ENCODE measurements at places on chromosomes 5 and 9.
A peak's percentile ranks its signal among the peaks of the same experiment; 100 is the strongest.

DNA sequence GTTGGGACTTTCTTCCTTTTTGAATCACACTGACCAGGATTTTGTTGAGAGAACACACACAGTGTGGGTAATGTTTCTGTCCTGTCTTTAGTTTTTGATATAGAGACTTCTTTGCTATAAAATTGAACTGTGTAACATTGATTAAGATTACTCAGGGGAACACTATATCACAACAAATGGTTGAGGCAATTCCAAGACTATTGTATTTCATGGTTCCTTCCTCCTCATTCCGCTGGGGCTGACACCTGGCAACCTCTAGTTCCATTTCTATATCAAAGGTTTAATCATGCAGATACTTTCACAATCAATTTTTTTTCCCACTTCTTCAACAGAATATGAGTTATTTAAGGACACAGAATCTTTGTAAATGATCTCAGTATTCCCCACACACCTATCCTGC lies 182.2 kb downstream of the TAF11L14 start:
- DNase-seq = no peak

- DNase-seq = no peak
Observed at GRCh38 chr9:95980262-95981125, 105.0 kb downstream of the ERCC6L2 start.

DNA sequence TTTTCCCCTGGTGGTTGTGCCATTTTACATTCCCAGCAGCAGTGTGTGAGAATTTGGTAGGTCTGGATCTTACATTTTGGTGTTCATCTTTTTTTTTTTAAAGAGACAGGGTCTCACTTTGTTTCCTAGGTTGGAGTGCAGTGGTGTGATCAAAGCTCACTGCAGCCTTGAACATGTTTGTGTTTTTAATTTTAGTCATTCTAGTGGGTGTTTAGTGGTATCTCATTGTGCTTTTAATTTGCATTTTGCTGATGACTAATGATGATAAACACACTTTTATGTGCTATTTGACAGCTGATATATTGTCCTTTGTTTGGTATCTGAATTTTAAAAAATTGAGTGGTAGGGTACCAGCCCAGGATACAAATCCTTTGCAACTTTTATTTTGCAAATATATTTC lies 53.4 kb upstream of the POMT1 start:
- no peak for DNase-seq

DNA sequence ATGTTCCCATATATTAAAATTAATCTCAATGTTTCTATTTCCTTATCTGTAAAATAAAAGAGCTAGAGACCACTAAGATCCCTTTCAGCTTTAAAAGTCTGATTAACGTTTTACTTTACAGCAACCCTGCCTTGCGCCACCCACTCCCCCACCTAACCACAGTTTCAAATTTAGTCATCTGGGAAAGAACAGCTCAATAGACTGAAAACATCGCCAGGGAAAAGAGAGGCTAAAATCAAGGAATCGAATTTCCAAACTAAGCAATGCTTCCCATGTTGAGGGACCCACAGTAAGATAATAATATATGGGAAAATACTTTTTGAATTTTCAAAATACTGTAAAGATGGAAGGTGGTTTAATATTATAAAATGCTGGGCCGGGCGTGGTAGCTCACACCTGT lies 6.6 kb downstream of the SAXO1 start:
- DNase-seq = no peak

- no peak for DNase-seq
Observed at GRCh38 chr5:4079831-4080230, 484.2 kb downstream of the IRX1 start.

DNA sequence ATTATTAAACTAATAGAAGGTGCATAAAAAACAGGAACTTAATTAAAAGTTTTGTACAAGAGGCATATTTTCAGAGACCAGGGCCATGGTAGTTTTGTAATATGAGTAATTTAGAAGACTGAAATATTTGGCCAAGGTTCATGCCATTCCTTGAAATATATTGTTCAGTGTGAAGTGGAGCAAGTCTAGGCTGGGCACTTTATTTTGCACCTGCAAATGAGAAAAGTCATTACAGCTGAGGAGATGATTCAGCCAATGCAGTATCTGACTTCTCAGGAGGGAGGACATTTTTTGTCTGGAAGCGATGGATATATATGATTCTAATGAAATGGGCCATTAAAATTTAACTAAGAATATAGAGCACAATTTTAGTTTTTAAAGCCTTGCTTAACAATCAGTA lies 754.0 kb upstream of the ADAMTS16 start:
- DNase-seq = no peak

DNA sequence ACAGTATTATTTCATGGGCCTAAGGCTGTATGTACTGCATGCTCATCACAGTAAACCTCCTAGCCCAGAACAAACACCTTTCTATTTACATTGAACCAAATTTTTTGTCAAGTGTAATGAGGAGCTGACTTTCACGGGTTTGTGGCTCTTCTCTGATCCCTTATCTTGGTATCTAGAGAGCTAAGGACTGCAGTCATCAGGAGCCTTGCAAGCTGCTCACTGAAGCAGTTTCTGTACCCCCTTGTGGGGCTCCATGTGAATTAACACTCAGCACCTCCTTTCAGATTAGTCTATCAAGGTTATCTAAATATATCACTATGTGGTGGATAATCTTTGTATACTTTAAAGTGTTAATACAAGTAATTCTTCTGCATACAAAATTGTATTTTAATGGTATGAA lies 108.2 kb downstream of the AUH start:
- DNase-seq = peak; percentile 9

DNA sequence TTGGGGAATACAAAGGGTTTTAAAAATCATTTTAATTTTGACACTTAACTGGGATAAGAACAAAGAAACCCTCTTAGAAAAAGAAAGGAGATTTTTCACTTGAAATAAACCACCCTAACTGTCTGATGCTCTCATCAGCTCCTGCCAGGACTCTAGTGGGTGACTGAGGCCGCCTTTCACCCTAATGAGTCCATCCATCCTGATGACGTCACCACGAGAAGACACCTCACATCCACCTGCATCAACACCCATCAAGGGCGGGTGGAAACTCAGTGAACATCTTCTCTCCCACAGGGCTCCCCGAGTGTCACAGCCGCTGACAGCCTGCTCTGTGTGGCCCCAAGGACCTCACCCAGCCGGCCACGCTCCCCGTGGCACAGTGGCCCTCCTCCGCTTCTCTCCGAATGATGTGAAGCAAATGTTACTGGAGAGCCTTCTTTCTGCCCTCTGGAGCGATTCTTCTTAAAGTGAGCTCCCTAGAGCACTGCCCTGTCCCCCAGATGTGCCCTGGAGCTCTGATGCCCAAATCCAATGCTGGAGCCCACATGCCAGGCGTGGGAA lies 584.3 kb upstream of the ADAMTS16 start:
- no peak for DNase-seq

DNA sequence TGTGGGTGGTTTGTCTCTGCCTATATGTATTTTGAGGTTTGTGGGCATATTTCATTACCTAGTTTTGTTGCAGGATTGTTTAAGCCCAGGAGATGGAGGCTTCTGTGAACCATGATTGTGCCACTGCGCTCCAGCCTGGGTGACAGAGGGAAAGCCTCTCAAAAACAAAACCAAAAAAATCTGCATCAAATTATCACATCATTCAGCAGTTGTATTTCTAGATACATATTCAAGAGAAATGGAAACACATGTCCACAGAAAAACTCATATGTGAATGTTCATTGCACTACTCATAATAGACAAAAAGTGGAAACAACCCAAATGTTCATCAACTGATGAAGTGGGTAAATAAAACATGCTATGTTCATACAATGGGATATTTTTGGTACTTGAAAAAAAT lies 29.9 kb downstream of the HSPA4 start:
- DNase-seq = no peak

- DNase-seq = no peak
Observed at GRCh38 chr5:141478321-141478945, 2.7 kb downstream of the PCDHGC3 start.

- no peak for DNase-seq
Observed at GRCh38 chr5:152736906-152737305, 331.8 kb upstream of the NMUR2 start.

- DNase-seq = no peak
Observed at GRCh38 chr5:66646570-66646969, 50.4 kb downstream of the MAST4 start.

- no peak for DNase-seq
Observed at GRCh38 chr9:26656003-26656870, 236.4 kb downstream of the CAAP1 start.

- peak; percentile 56 for DNase-seq
Observed at GRCh38 chr9:118522093-118523028, 818.2 kb downstream of the TLR4 start.

GRCh38 chr5:176646707-176647029 lies 616 bp upstream of the TSPAN17 start:
- DNase-seq = no peak

DNA sequence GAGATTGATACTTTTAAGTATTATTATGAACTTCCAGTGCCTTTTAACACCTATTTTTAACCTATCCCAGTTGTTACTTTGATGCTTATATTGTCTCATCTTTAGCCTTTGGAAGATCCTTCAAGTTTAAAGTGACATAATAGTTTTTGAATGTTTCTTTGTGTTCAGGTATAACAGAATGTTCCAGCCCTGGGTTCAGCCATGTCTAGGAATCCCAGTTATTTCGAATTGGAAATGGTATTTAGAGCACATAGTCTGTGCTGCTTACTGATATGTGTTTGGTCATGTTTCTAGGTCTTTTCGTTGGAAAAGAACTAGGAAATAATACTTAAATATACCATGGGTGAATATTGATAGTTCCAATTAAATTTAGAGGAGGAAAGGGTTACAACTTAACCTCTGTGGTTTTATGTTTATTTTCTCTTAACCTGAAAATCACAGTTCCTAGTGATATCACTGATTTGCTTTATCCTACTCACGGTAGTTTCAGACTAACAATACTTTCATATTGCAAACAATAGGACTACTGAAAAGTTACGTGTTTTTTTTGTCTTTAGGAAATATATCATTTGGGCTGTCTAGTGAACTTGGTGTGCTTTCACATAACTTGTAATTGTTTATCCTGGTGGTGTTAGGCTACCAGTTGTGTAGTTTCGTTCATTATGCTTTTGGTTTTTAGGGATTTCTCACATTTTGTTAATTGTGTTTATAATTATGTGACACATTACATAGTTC lies 37.8 kb downstream of the UHRF2 start:
- DNase-seq = no peak

DNA sequence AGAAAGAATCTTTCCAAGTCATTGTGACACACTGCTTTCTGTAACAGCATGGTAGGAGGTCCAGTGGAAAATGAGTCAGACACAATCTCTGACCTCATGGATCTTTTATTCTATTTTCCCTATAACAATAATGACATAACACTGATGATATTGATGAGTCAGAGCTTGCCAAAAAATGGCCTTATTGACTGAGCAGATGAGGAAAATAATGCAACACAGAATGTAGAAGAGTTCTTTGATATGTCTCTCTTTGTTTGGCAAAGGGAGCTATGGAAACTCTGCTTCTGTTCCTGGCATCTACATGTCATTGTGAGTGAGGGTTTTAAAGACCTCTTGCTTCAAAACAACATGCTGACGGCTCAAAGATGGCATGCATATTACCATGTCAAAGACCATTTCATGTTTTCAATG lies 443.1 kb upstream of the ZNF608 start:
- no peak for DNase-seq

GRCh38 chr9:134937164-134937555 lies 19.4 kb upstream of the FCN1 start:
- no peak for DNase-seq

DNA sequence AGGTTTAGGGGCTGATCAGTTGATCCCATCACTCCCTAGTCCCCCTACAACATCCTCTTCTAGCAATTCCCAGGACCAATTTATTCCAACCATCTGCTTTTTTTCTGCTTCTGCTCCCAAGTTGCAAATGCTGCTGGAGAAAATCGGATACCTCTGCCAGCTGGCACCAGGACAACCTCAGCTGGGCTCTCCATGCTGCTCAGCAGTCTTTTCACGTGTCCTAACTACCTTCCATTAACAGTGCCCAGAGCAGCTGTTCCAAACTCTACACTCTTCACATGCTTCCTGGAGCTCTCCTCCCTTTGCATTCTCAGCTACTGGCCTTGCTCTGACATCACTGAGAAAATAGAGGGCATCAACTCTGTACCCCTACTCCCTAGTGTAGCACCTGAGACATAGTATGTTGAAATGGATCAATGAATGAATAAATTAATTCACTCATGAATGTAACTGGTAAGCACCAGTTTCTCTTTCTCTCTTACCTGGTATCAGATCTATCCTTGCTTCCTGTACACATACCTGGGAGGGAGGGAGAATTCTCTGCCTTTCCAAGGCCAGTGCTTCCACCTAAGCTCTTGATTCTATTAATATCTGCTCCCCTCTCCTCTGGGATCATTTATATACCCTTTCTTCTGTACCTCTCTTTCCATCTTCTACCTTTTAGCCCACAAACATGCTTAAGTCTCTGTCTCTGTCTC lies 191.0 kb downstream of the RAB3C start:
- no peak for DNase-seq

- no peak for DNase-seq
Observed at GRCh38 chr5:91223886-91224285, 159.2 kb downstream of the ARRDC3 start.

- no peak for DNase-seq
Observed at GRCh38 chr9:90851444-90851843, 49.8 kb downstream of the SYK start.

DNA sequence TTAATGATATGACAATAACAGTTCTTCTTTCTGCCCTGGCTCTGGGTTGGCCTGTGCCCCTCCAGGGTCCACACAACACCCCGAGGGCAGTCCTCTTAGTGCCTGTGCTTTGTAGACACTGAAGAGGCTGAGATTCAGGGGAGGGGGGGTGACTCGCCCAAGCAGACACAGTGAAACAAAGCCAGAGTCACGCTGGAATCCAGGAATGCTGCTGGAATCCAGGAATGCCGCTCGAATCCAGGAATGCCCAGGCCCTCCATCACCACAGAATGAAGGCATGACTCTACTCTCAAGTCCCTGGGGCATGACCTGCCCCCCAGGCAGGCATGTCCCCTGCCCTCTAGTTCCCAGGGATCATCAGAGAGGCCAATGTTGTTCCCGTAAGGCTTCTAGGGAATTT lies 73.1 kb downstream of the LRSAM1 start:
- peak; percentile 60 for DNase-seq

- DNase-seq = no peak
Observed at GRCh38 chr9:87656485-87656884, 69.4 kb upstream of the CTSL start.

DNA sequence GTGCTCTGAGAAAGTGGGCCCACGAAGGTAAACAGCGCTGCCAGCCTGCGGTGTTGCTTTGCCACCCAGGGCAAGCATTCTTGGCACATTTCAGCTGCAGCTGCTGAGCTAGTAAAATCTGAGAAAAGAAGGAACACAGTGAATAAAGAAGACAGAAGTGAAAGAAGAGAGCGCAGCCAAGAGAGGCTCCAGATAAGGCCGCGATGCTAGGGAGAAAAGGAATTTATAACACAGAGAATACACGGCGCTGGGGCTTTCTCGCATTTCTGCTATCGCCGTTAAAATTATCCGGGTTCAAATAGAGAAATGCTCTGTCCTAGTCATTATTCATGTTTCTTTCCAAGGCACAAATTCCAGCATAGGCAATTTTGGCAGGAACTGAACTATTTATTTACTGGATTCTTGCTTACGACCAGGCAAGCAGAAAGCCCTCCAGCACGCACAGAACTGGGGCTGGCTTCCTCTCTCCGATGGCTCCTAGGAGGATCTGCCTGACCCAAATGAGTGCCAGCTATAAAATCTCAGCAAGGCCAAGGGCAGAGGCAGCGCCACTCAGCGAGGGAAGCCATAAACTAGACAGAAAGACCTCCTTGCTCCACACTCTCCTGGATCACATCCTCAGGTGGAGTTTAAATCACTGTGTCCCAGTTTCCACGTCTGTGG lies 111.2 kb downstream of the ATPSCKMT start:
- DNase-seq = no peak

- DNase-seq = no peak
Observed at GRCh38 chr9:88441301-88442007, 53.2 kb downstream of the SPIN1 start.
